NCI-H187 (cell line): ENCODE measurements at places on chromosomes 2 and 18.

DNA sequence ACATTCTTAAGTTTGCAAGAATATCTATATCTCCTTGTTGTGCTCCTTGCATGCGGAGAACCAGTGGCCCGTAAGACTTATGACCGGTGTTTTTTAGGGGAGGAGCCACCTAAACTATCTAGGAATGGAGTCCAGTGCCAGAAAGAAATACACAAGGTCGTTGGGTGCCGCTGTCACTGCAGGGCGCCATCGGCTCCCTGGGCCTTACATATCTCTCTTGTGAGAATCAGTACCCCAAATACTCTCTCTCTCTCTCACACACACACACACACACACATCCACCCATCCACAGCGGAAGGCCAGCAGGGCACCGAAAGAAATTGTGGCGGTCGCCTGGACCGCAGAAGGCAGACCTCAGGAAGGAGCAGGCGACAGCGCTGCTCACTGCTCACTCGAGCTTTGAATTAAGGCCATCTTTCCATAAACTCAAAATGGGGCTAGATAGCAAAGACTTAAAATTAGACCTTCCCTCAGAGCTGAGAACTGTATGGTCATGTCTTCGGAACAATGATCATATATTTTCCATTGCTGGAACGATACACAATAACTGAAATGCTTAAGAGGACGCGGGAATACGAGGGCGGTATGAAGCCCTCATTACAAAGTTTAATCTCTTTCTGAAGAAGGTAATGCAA, 10.4 kb downstream of the NR4A2 start:
- no peak for DNase-seq

- peak; percentile 88 for DNase-seq
Observed at GRCh38 chr2:861655-862354, 88.8 kb upstream of the SNTG2 start.

GRCh38 chr2:176997074-176997791, 215.4 kb upstream of the HNRNPA3 start:
- no peak for DNase-seq

DNA sequence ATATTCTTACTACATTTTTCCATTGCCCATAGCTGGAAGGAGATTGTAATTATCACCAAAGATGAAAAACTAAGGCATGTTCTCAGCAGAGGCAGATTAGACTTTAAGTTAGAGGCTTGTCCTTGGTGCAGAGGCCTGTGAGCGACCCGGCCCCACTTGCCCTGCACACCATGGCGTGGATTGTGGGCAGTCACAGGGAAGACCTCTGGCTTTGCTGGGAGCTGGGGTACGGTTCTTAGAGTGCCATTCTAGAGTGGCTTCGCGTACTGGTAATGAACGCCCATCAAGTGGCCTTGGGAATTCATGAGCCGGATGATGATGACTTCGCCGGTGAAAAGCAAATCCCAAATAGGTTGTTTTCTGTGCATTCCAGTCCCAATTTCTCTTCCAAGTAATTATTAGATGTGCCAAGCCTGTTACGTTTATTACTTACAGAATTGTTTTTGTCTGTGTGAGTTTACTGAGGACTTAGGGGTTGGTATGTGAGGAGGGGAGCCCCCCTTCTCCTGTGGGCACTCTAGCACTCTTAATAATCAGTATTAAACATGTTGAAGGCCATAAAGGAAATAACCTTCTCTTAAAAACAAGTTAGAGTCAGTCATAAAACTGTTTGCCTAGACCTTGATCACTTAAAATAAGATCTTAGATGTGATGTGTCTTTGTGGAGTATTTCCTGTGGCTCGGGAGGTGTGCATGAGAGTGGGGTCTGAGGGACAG, 90.6 kb downstream of the LDLRAD4 start:
- no peak for DNase-seq

DNA sequence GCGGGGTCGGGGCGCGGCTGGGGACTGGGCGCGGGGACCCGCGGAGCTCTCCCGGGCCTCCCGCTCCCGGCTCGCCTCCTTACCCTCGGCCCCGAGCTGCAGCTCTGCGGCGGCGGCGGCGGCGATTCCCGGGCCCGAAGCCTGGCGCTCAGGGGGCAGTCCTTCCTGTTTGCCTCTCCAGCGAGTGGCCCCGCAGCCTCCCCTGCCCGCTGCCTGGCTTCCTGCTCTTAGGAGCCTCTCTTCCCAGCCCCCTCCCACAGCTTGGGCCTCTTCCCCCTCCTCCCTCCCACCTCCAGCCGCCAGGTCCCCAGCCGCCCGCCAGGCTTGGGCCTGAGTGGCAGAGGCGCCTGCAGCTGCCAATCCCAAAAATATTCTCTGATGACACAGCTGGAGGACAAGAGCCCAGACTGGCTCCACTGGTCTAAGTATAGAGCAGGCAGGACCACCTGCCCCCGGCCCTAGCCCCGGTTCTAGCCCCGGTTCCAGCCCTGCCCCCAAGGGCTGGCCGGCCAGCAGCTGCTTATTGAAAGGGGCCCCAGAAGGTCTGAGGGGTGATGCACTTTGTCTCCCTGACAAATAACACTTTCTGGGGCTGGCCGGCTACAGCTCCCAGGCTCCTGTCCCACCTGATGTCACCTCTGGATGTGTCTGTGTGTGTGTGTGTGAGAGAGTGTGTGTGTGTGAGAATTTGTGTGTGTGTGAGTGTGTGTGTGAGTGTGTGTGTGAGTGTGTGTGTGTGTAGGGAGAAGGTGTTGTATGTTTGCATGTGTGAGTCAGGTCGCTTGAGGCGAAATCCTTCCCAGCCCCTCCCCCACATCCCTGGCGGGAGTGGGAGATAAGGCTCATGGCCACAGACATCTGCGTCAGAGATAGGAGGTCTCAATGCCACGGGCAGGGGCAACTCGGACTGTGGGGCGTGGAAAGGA, at the start of gene OBSL1:
Gene OBSL1, minus strand, starts transcription at position 229 of the 926 bp plus-strand sequence. CDS start 307 bp downstream, outside the sequence.
- DNase-seq = peak; percentile 37

GRCh38 chr18:374721-375168, 106.9 kb upstream of the THOC1 start:
- DNase-seq = no peak

GRCh38 chr18:3579701-3580100, 129.7 kb downstream of the TGIF1 start:
- DNase-seq = no peak

GRCh38 chr2:85666016-85666415, 2.0 kb downstream of the SFTPB start:
- no peak for DNase-seq

- DNase-seq = no peak
Observed at GRCh38 chr18:37721544-37722522, 156.2 kb upstream of the CELF4 start.

DNA sequence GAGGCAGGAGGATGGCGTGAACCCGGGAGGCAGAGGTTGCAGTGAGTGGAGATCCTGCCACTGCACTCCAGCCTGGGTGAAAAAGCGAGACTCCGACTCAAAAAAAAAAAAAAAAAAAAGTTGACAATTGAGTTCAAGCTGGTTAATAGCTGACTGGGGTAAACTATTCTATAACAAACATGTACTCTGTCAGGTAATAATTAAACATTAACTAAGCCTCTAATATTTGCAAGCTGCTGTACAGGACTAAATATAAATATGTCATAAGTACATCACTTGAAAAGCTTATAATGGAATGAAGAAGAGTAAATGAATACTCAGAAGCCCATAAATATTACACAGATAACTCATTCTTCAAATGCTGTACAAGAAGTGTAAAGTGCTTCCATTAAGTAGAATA, 190.4 kb upstream of the CRIM1 start:
- DNase-seq = no peak

DNA sequence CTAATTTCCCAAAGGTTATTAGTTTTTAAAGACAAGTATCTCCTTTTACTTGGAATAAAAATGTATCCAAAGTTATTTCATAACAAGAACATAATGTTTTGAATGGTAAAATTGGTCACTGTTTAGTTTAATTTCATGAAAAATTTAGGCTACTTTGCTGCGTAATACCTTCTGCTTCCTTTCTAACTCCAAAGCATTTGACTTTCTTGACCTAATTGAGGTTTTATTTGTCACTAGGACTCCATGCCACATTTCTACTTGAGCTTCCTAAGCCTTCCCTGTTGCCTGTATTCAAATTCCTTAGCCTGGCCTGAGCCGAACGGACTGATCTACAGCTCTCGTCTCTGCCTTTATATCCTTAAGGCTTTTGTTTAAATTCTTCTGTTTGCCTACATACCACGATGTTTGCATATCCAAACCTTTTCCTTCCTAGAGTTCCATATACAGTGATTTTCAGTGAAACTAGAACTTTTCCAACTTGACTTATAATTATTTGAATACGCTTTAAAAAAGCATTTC, 25.1 kb downstream of the ARMC9 start:
- no peak for DNase-seq

- DNase-seq = no peak
Observed at GRCh38 chr18:47260120-47260923, 8.9 kb upstream of the SKOR2 start.

DNA sequence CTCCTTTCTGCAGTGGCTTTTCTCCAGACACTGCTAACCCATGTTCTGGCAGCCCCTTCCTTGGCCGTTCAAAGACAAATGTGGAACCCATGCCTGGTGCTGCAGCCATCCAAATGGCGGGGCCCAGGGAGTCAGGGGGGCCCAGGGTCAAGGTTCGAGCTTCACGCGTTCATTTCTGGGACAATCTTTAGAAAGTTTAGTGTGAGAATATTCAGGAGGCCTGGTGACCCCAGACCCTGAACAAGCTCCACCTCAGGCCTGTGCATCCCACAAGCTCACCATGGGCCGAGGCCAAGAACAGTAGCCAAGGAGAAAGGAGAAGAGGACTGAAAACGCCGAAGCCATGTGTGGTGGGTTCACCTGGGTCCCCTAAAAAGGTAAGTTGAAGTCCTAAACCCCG, 54.4 kb downstream of the ANKMY1 start:
- no peak for DNase-seq

DNA sequence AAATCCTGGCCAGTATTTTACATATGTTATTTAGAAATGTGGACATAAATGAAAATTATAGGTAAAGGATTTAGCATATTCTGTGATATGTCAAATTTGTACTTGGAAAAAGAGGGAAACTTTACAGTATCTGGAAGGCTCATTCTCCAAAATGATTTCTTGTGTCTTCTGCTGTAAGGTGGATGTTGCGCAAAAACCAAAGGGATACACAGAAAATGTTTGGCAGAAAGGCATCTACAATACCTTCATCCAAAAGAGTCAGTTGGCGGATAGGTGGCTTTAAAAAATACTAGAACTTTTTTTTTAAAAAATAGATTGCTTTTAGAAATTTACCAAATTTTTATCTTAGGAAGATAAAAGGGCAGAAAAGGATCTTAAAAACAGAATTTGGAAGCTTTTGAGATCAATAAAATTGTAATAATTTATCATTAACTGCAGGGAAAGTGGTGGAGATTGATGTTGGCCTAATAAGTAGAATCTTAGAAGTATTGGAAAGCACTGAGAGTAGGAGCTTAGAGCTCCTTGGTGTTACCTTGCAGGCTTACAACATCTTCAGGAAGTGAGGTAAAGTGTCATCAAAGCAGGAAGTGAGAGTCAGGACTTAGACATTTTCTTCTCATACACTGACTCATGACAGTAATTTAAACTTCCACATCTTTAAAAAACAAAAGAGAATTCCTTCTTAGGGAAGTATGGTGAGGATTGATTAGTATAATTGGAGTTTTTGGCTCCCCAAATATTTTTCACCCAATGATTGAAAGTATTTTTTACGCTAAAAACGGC, 2.1 kb downstream of the NABP1 start:
- no peak for DNase-seq

DNA sequence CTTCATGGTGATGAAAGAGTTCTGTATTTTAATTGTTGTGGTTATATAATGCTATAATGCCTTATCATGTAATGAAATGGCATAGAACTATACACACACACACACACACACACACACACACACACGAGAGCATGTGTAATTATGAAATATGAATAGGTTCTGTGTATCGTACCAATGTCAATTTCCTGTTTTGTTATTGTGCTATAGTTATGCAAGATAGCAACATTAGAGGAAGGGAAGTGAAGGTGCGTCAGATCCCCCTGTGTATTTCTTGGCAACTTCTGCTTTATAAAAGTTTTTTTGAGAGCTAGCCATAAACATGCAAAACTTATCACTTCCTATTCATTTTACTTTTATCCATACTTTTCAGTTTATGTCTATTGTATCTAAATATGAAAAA, 60.7 kb upstream of the ARHGAP15 start:
- DNase-seq = no peak

DNA sequence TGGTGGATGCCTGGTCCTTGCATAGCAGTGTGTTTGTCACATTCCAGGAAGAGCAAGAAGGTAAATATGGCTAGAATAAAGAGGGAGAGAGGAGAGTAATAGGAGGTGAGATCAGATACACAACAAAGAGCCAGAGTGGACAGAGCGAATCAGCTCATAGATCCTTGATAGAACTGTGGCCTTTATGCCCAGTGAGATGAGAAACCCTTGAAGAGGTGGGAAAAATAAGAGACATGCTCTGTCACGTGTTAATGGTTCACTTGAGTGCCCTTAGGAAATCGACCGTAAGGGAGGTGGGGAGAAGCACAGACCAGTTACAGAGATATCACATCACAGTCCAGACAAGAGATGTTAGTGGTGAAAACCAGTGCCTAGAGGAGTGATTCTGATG, 84.7 kb upstream of the RAB27B start:
- DNase-seq = peak; percentile 27

- DNase-seq = no peak
Observed at GRCh38 chr18:31557446-31557845, 34.2 kb upstream of the TTR start.

GRCh38 chr18:77081390-77081778, 51.2 kb downstream of the MBP start:
- no peak for DNase-seq

- DNase-seq = no peak
Observed at GRCh38 chr18:7333025-7333562, 102.2 kb downstream of the LRRC30 start.

DNA sequence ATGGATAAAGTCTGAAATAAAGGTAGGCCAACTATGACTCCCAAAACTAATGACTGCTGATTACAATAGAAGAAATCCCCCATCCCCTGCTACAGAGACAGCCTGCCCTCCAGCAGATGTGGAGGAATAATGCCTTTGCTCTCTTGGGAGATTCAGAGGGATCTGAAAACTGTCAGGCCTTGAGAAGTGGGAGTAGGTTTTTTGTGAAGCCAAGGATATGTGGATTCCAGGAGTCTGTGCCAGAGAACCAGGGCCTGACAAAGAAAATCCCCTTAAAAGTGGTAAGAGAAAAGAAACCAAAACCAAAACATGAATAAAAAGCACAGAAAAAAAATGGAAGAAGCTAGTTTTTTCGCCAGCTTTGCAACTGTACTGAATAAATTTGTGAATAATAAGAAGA, 397.6 kb downstream of the ZNF521 start:
- DNase-seq = no peak

DNA sequence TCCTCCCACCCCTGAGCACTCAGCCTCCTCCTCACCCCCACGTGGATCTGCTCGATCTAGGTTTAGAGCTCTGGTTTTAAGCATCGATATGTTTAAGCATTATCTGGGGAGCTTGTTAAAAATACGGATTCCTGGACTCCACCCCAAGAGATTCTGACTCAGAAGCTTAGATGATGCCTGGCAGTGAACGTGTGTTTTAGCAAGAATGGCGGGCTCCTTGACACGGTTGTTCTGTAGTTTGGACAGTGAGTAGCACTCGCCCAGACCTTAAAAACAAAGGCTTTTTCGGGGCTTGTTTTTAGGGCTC, 47.3 kb downstream of the LDLRAD4 start:
- DNase-seq = no peak
